Stomach (tissue), 19 donors: ENCODE measurements at places on chromosomes 6 and 20. TPM values are rescaled to one million over a fixed set of nuclear protein-coding genes. Genes with fewer than 3 reads are reported as not detected.

TCFL5 gene
- 29.5 TPM for total RNA-seq

ENPP4 gene
- 2.6 TPM for total RNA-seq

OPN5 gene
- total RNA-seq = not detected

TNFRSF21 gene
- total RNA-seq = 48.8 TPM

DDO gene
- not detected for total RNA-seq

TULP4 gene
- total RNA-seq = 87.5 TPM

VGLL2 gene
- not detected for total RNA-seq

NKAIN2 gene
- 1.5 TPM for total RNA-seq

- peak; percentile 50 for DNase-seq
Observed at GRCh38 chr20:38805502-38805957, at the start of gene PPP1R16B. Gene PPP1R16B (plus strand): TSS chr20:38805697. CDS start chr20:38835926, 30,229 bp downstream.

GRCh38 chr6:16832043-16832567 is 70.8 kb upstream of the ATXN1 start:
- no peak for DNase-seq

- DNase-seq = no peak
Observed at GRCh38 chr20:57576617-57577550, 16.0 kb downstream of the PCK1 start.

DNA sequence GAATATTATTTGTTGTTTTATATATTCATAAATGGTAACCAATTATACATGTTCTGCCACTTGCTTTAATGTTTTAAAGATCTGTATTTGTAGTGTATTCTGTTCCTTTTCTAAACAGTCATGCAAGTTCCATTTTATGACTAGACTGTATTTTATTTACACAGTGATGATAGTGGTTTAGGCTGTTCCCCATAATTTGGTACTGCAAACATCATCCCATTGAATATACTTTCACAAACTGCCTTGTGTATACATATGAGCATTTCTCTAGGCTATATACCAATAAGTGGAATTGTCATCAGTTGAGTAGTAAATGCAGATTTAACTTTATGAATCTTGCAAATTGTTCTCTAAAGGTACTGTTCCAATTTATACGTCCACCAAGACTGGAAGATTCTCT is 738.0 kb downstream of the EPHA7 start:
- DNase-seq = no peak

- DNase-seq = peak; percentile 42
Observed at GRCh38 chr6:89509777-89510281, 76.9 kb downstream of the ANKRD6 start.

GRCh38 chr20:23399568-23400241 is 21.6 kb downstream of the NAPB start:
- DNase-seq = no peak

DNA sequence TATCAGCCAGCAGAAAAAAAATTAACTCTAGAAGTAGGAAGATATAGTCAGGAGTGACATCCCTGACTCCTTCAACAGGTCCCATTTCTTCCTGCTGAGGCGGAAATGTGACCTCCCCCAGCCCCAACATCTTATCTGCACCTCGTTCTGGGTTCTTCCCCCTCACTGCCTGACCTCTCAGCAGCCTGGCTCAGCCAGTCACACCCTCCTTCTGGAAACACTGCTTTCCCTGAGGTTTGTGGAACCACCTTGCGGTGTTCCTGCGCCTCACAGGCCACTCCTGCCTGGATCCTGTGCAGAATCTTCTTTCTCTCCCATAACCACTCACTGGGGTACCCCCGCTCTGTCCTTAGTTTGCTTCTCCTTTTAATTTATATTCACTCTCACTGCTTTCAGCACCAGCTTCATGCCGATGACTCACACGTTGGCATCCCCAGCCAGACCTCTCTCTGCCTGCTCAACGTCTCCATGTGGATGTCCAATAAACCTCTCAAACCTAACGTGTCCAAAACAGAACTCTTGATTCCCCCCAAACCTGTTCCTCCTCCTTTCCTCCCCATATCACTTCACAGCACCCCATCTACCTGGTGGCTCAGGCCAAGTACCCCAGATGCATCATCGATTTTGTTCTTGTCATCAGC is 222.8 kb upstream of the PLN start:
- DNase-seq = no peak

- DNase-seq = no peak
Observed at GRCh38 chr6:87099472-87099871, 4.6 kb upstream of the CGA start.
